ENCODE measurements at places on chromosomes 1 and 21.

GRCh38 chr1:23434260-23434775 lies 9.8 kb upstream of the TCEA3 start:
- no peak for DNase-seq

DNA sequence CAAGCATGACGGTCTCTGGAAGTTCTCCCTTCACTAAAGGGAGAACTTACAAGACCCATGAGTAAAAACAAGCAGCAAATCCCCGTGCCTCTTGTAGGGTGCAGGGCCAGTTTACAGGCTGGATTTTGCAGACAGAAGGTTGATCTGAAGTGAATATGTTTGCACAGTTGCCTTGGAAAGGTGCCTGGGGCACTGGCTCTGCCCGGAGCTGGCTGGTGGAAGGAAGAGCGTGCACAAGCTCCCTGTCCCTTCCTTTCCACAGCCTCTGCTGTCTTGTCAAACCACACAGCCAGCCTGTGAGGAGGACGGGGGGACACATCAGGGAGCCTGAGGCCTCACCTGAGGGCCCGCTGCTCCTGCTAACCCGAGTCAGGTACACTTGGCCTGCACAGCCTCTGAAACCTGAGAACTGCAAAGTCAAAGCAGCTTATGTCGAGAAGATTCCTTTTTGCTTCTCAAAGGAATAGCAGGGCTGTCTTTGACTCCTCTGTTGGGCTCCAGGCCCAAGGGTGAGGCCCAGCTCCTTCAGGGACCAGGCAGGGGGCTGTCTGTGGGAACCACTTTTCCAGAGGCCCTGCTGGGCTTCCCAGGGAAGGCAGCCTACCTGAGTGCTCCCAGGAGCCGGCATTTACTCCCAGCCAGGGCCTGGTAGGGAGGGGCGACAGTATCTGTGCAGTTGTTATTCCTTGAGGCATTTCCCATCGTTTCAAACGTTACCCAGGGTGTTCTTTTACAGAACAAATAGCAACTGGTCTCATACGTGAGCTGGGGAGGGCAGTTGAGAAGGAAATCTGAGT lies 251.5 kb downstream of the SIPA1L2 start:
- DNase-seq: no peak

DNA sequence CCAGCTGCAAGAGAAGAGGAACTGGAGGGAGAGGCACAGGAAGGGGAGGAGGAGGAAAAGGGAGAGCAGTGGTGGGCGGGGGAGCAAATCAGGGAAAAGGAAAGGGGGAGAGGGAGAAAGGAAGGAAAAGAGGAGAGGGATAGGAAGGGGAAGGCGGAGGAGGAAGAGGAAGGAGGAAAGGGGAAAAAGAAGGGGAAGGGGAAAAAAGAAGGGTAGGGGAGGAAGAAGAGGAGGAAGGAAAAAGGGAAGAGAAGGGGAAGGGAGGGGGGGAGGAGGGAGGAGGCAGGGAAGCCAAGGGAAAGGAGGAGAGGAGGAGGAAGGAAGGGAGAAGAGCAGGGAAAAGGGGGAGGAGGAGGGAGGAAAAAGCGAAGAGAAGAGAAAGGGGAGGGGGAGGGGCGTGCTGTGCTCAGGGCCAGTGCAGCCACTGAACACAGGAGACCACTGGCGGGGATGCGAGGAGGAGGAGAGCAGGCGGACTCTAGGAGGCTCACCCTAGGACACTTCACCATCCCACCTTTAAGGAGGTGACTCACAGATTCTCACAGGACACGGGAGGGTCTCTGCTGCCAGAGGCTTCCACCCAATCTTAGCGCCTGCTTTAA lies 33.1 kb downstream of the PGBD5 start:
- no peak for DNase-seq

- no peak for DNase-seq
Observed at GRCh38 chr1:27804791-27805190, 25.8 kb upstream of the PPP1R8 start.

- no peak for DNase-seq
Observed at GRCh38 chr1:84260852-84261518, 40.5 kb upstream of the SAMD13 start.

DNA sequence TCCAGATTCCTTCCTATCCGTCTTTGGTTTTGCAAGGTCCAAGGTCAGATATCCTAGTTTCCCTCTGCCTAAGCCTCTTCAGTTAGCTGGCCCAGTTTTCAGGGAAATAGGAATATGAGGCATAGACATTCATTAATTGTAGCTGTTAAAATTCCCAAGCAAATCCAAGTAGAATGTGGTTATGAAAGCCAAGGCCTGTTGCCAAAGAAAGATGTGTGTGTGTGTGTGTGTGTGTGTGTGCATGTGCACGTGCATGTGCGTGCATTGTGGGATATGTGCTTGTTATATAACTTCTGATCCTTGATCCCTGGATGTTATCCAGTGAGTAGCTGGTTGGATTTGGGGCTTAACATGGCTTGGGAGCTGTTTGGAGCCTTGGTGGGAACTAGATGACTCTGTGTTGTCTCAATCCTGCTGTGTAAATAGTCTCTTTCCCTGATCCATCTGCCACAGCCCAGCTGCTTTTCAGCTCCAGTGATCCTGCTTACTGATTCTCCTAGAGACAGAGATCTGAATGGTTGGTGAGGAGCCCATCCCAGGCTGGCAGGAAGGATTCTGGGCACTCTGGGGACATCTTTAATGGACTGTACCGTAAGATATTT lies 70.6 kb upstream of the GCLM start:
- no peak for DNase-seq

DNA sequence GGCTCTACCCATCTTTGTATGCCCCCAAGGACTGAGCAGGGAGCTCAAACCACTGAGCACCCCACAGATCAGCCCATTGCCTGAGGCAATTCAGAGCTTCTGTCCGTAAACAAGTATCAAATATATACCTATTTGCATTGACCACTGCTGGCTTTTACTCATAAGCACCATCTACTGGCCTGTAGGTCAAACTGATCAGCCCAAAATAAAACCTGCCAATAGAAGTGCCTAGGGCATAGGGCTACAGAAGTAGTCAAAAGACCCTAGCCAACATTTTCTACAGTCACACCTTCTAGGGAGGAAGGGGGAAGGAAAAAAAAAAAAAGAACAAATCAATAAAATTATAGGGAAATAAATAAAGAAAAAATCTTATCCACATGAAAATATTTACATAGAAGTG lies 5.3 kb upstream of the LCE3D start:
- no peak for DNase-seq

DNA sequence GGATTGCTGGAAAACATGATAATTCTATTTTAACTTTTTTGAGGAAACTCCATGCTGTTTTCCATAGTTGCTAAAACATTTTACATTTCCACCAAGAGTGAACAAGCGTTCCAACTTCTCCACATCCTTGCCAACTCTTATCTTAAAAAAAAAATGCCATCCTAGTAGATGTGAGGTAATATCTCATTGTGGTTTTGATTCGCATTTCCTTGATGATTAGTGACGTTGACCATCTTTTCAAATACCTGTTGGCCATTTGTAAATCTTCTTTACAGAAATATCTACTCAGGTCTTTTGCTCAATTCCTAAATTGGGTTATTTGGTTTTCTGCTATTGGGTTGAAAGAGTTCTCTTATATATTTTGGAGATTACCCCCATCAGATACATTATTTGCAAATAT lies 77.4 kb upstream of the CLDN14 start:
- no peak for DNase-seq

GRCh38 chr1:233444484-233444883 lies 117.0 kb downstream of the MAP3K21 start:
- no peak for DNase-seq

DNA sequence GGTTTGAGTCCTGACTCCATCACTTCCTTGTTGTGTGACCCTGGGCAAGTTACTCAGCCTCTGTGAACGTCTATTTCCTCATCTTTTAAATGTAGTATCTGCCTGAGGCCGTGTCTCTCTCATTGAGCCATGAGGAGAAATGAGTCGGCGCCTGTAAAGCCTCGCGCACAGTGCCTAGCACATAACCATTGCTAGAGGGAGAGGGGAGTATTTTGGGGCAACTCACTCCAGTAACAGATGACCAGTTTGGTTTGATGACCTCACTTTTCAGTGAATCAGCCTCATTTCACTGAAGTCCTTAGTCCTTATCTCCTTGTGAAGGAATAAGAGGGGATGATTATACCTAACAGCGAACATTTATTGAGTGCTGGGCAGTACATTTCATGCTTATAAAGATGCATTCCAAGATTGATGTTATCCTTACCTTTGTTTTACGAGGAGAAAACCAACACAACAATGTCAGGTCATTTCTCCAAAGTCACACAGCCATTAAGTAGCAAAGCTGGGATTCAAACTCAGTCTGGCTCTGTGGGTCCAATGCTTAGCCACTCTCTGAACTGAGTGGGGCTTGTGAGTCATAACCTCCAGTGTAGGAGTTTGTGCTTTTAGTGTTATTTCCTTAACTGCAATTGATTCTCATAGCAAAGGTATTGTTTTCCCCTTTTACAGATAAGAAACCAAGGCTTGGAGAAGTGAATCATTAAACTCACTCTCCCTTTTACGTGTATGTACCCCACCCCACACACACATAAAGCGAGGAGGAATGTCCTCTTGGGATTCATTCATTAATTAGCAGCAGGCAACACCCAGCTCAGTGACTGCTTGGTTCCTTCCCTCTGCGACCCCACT lies 25.9 kb downstream of the KCNC4 start:
- DNase-seq: peak; percentile 26

GRCh38 chr1:118659646-118660045 lies 328.5 kb downstream of the TBX15 start:
- no peak for DNase-seq

GRCh38 chr1:65001231-65001792 lies 35.0 kb upstream of the JAK1 start:
- no peak for DNase-seq
